Ascending aorta (tissue), 2 donors: ENCODE measurements at places on chromosomes 7 and 10. TPM values are rescaled to one million over a fixed set of nuclear protein-coding genes. Genes with fewer than 3 reads are reported as not detected.

The PSD gene
- not detected for total RNA-seq

- no peak overlapping the region for H3K4me3 ChIP-seq
- H3K27ac ChIP-seq, result peak overlapping the region; percentile 77
- H3K36me3 ChIP-seq, result no peaks in the 10 kb centered on the region
- H3K27me3 ChIP-seq, result no peaks in the 10 kb centered on the region
- no peak for DNase-seq
- H3K4me1 ChIP-seq, result peaks cover 4% of the 10 kb centered on the region
Measured at GRCh38 chr7:55066524-55066923, 47.7 kb downstream of the EGFR start.

DNA sequence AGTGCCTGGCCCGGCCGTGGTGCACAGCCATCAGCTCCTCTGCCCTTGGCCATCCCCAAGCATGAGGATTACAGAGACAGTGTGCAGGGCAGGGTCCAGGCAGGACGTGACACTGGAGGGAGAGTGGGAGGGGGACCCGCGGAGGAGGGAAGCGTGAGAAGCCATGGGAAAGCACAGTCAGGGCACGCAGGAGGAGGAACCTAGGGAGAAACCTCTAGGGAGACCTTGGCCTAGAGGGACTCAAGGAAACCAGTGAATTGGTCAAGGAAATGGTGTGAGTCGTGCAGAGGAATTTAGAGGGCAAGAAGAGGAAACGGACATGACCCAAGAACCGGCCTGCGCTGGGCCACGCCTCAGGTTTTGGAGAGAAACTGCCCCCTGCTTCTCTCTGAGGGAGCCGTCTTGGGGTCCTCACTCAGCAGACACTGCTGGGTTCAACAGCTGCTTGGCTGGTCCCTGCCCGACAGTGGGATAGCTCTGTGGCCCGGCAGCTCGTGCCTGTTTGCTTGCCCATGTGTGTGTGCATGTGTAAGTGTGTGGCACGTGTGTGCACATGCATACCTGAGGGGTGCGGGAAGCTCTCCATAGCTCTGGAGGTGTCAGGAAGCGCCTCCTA is 3.2 kb downstream of the OPN4 start:
- no peaks in the 10 kb centered on the region for H3K4me1 ChIP-seq
- peak; percentile 6 for DNase-seq
- no peaks in the 10 kb centered on the region for H3K27me3 ChIP-seq
- H3K27ac ChIP-seq, result no peak overlapping the region
- no peak overlapping the region for H3K4me3 ChIP-seq

DNA sequence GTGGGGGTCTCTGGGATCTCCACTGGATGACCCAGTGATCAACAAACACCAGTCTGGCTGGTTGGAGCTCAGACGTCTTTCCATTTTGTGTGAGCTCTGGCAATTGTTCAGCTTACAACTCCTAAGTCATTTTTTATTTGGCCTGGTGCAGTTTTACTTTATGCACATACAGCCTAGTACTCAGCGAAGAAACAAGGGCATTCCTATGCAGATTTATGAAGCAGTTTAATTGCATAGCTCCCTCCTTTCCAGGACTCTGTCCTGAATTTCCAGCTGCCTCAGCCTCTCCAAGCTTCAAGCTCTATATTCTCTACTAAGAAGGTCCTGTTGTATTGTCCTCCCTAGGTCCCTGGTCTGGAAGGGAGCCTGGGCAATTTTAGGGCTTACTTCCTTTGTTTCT is 145.6 kb upstream of the GALNT17 start:
- H3K27me3 ChIP-seq, result no peaks in the 10 kb centered on the region
- no peak overlapping the region for H3K27ac ChIP-seq
- no peaks in the 10 kb centered on the region for H3K4me1 ChIP-seq
- DNase-seq, result no peak
- no peaks in the 10 kb centered on the region for H3K36me3 ChIP-seq

GRCh38 chr10:11208243-11208642 is 190.6 kb downstream of the CELF2 start:
- no peak overlapping the region for H3K27ac ChIP-seq
- H3K4me3 ChIP-seq, result no peak overlapping the region
- H3K4me1 ChIP-seq, result no peaks in the 10 kb centered on the region
- no peaks in the 10 kb centered on the region for H3K36me3 ChIP-seq

DNA sequence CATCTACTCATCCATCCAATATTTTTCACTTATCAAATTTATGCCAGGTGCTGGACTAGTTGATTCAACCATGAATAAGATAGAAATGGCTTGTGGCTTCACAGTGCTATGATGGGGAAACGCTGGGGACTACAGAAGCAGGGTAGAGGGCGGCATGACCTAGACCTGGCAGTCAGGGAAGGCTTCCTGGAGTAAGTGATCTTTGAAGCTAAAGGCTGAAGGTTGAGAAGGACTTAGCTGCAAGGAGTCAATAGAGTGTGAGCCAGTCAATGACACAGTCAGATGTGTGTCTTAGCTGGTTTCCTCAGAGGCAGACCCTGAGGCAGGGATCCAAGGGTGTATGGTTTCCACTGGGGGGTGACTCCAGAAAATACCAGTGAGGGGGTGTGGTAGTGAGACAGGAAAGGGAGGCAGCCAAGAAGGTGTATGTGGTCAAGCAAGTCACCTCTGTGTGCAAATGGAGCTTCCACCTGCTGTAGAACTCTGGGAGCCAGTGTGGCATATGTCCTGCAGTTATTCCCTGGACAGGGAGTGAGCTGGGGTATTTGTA is 10.3 kb downstream of the PRF1 start:
- no peak for DNase-seq
- H3K36me3 ChIP-seq, result no peaks in the 10 kb centered on the region
- no peak overlapping the region for H3K4me3 ChIP-seq
- no peaks in the 10 kb centered on the region for H3K27me3 ChIP-seq
